Activated T-cell treated with anti-CD3 and anti-CD28 coated beads, Interleukin-2, amount 50 U/mL, for 1 hour (primary cell): ENCODE measurements at places on chromosomes 2 and 18.

DNA sequence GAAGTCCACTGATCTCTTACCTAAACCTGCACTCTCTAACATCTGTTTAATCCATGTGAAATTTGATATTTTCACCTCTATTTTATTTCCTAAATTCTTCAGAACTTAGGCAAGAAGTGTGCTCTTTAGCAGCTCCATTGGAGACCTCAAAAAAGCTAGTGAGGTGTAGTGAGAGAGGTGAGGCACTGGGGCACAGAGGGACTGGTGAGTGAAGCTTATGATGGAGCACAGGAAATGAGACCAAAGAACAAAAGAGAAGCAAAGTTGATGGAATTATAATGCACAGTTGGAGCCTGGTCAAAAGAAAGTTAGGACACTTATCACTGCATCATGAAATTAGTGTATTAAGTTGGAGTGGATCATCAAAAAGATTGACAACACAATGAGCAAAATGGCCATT, 1050.7 kb upstream of the NRXN1 start:
- no peak for DNase-seq

DNA sequence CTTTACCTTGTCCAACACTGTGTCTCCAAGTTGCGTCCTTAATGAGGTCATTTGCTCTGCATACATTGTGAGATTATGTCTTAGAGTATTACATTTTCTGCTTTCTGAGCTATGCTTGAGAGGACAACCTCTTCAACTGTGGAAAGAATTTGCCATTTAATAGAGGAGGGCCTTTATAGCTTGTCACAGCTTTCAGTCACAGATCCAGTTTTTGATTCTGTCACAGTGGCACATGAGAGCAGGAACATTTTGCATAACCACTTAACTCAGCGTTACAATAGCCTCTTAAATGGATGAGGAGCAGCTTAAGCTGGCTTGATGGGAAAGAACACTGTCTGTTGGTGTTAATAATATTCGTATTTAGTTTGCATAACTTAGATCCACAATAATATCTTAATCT, 63.0 kb downstream of the RHBDD1 start:
- no peak for DNase-seq

- DNase-seq: no peak
These were observed 18.1 kb downstream of the VIL1 start for GRCh38 chr2:218436992-218437391.

GRCh38 chr2:23323917-23324680, 60.9 kb upstream of the KLHL29 start:
- no peak for DNase-seq

DNA sequence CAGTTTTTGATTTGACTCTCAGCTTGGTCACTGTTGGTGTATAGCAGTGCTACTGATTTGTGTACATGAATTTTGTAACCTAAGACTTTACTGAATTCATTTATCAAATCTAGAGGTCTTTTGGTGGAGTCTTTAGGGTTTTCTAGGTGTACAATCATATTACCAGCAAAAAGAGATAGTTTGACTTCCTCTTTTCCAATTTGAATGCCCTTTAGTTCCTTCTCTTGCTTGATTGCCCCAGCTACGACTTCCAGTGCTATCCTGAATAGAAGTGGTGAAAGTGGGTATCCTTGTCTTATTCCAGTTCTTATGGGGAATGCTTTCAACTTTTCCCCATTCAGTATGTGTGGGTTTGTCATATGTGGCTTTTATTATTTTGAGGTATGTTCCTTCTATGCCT, 312.9 kb upstream of the REV1 start:
- no peak for DNase-seq

DNA sequence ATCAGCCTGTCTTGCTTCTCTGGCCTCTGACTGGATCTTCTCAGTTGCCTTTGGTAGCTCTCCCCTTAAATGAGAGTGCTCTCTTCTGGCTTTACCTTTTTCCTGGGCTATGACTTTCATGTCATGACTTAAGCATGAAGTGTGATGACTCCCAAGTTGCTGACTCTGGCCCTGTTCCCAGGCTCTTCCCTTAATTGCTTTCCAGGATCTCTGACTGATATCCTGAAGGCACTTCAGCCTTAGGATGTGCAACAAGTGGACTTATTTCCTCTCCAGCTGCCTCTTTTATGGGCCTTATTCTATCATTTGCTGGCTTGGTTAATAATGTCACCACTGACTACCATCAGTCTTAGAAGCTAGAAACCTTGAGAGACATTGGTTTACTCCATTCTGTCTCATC, 17.4 kb downstream of the SEMA4F start:
- DNase-seq: no peak

DNA sequence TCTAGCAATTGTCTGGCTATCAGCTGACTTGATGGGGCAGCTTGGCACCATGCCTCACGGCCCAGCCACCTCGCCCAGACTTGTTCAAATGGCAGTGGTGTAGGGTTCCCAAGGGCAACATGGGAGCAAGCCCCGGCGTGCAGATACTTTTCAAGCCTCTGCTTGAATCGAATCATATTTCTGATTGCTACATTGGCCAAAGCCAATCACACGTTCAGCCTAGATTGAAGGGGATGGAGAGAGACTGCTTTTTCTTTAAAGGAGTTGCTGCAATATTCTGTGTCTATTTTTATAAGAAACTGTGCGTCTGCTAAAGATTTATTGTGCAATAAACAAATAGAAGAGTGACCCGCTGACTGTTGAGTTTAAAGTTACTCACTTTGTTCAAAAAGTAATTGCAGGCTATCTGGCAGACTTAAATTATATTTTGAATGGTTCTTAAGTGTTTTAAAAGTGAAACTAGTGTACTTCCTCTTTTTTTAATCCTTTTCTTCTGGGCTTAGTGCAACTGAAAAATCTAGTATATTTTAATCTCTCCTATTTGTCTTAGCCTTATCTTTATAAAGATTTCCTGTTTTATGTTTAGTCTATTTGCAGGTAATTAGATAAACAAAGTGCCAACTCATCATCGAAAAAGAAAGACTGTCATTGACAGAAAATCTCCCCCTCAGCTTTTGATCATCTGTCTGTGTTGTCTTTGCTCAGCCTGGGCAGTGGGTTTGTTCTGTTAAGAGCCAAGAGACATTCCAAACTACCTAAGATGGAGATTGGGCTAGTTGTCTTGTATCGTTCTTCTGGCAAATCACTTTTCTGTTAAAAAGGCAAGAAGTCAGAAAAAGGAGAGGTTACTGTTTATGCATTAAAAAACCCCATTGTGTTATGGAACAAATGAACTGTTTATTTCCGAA, 156.1 kb downstream of the TPGS2 start:
- DNase-seq: no peak

GRCh38 chr18:45619062-45619825, 4.0 kb downstream of the SLC14A2 start:
- no peak for DNase-seq

GRCh38 chr2:120899771-120900170, 164.1 kb downstream of the GLI2 start:
- no peak for DNase-seq

- no peak for DNase-seq
These were observed 33.7 kb downstream of the MRPL33 start for GRCh38 chr2:27805180-27805579.

DNA sequence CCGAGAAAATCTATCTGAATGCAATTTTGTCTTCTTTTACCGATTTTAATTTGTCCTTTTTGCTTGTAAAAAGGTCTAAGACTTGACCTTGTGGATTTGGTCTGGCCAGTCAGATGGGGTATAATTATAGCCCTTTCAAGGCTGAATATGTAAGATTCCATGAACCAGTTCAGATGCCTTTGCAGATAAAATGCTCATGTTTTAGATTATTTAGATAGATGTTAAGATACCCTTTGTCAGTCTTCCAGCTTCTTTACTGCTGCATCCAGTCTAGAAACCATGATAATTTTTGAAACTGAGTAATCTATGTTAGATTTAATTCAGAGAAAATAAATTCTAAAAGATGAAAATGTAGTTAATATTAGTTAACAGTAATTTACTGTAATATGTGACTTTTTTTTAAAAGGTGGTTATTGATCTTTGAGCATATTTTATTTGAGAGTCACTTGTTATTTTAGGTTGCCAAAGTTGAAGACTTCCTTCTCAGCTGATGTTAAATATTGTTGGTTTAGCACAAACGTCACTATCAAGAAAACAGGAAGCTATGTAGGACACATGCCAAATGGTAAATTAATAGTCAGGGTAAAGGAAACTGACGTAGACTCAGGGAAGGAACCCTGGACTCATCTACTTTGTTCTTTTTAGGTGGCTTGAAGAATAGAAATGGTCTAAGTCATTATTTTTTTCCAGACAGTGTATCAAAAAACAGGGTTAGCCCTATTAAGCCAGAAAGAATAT, 29.8 kb downstream of the BABAM2 start:
- DNase-seq: no peak

- no peak for DNase-seq
These were observed 343.6 kb downstream of the TGIF1 start for GRCh38 chr18:3793545-3793944.

DNA sequence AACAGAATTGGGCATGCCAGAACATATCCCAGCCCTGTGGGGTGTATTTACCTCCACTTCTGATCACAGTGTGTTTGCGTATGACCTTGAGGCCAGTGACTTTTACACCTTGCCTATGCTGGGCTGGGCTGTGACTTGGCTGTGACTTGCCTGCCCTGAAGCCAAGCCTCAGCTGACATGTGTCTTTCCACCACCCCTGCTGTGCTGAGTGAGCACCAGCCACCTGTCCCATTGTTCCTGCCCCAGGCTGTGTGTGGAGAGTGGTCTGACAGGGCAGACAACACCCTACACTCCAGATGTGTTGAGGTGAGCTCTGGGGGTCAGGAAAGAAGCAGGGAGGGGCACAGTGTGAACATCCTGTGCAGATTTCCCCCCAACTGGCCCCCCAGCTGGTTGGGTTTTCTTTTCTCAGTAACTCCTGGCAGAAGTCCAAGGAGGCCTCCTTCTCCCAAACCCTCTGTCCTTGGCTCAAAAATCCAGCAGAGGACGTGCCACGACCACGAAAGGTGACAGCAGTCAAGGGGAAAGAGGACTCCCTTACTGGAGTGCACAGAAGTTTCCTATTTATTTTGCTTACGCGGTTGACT, 5.1 kb upstream of the STEAP3 start:
- DNase-seq: no peak

DNA sequence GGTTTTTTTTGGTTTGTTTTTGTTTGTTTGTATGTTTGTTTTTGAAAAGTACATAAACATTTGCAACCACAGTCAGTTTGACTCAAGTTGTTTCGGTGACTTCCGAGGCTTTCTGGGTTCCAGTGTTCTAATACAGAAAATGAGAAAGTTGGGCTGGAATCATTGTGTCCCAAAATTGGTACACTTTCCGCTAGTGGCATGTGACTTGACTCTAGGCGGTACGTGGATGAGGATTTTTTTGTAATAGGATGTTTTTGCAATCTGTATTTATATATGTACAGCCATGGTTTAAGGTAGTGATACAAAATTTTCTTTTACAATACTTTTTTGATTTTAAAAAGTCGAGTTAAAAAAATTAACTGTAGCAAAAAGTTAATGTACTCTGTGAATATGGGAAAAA, 1.7 kb downstream of the MFF start:
- no peak for DNase-seq

DNA sequence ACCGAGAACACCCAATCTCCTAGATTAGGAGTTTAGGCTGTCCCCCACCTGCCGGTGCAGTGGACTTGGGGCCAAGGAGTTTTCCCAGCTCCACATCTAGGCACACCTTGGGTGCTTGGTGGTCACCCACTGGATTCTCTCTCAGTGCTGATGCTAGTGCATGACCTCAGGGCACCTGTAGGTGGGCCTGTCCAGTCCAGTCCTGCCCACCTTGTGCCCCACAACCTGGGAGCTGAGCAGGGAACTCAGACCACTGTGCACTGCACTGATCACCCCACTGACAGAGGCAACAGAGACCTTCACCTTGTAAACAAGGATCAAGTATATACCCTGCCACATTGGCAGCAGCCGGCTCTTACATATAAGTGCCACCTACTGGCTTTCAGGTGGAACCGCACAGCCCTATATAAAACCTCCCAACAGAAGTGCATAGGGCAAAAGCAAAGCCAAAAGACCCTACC, 12.7 kb upstream of the CDH19 start:
- no peak for DNase-seq

- DNase-seq: no peak
These were observed 56.3 kb upstream of the UPP2 start for GRCh38 chr2:158045362-158045761.

- no peak for DNase-seq
These were observed 11.2 kb downstream of the ARID5A start for GRCh38 chr2:96547731-96548171.

DNA sequence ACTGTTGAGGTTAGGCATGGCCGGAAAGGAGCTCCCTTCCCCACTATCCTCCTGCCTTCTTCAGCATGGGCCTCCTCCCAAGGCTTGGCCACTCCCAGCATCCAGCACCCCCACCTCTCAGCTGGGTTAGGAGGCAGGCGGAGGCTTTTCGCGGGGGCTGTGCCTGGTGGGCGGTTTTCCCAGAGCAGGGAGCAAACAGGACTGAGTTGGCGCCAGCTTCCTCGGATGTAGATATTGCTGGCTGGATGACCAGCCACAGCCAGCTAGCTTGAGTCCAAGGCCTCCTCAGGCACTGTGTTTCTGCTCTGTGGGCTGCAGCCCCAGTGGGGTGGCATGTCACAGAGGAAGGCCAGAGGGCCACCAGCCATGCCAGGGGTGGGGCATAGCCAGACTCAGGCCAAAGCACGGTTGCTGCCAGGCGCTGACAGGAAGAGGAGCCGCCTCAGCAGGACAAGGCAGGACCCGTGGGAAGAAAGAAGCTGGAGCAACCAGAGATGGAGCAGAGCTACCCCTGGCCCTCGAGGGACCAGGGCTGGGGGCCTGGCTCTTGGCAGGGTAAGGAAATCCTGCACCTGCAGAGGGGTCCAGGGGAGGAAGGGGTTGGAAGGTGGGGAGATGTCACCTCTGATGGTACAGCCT, at the start of gene TCF23:
Gene TCF23 (plus strand): TSS at position 204 of the 639 bp plus-strand sequence. CDS start 130 bp downstream, at position 334.
- no peak for DNase-seq

- DNase-seq: no peak
These were observed 136.4 kb downstream of the LRP2 start for GRCh38 chr2:169225906-169226305.

DNA sequence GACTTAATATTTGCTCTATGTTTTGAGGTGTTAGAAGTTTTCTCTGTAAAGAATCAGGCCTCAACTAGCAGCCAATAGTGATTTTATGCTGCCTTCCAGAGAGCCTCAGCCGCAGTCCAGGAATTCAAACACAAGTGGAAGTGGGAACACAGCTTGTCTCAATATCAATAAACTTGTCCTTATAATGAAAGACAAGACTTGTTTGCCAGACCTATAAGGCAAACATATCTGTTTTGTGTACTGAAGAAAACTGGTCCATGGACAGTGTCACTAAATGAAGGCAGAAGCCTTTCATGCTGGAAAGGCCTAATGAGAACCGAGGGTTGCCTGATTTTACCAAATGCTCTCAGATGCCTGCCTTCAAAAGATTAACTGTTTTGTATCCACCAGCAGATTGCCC, 182.2 kb downstream of the EPHA4 start:
- no peak for DNase-seq

DNA sequence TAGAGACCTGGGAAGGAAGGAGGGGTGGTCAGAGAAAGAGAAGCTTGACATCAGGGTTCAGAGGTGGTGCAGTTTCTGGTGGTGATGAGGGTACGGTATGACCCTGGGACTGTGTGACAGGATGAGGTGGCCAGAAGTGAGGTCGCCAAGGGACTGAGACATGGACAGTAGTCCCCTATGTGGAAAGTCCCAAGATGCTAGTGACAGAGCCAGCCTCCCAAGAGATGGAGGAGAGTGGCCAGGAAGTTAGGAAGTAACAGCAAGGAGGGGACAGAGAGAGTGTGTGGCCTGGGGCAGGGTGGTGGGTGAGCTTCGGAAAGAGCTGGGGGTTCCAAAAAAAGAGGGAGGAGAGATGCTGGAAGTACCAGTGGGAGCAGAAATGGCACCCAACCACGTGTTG, 66.0 kb downstream of the SMAD7 start:
- DNase-seq: no peak
